ENCODE measurements at places on chromosomes 7 and 10.

- DNase-seq: no peak
Measured at GRCh38 chr10:71980181-71981014, 16.2 kb downstream of the CHST3 start.

GRCh38 chr7:98319176-98319575 lies 37.7 kb downstream of the BRI3 start:
- no peak for DNase-seq

GRCh38 chr7:25911738-25912607 lies 240.0 kb upstream of the NFE2L3 start:
- DNase-seq: no peak

DNA sequence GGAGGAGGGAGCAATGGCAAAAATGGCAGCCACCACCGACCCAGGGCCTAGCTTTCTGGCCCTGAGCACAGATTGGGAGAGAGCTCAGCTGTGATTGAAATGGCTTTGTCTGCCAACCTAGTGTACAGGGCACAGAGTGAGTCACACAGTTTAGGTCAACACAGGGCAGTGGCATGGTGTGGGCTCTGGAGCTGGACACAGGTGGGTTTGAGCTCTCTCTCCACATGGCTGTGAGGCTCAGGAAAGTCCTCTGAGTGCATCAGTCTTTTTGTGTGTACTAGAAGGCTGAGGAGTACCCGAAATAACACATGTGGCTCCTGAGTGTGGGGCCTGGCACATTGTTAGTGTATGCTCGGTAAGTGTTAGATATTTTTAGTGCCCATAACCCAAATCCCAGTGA lies 60.2 kb upstream of the LOXL4 start:
- DNase-seq: no peak
